Stimulated activated CD8-positive, alpha-beta memory T cell treated with anti-CD3 and anti-CD28 coated beads, Interleukin-4, amount 100 ng/mL, for 1 hour (primary cell): ENCODE measurements at places on chromosomes 5 and 9.

DNA sequence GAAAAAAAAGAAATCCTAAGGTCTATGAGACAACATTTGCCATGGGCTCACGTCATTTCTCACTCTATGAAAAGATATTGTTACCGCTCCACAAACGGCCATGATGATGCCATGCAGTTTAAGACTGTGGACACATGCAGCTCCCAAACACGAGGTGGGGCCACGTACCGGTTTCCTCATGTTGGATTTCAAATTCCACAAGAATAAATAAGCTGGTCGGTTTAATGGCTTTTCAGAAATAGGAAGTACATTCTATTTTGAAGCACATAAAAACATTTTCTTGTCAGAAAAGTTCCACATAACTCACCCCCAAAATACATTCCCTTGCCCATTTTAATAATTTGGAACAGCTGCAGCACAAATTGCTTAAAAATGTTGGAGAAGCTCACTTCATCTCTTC is 130.6 kb downstream of the MYO10 start:
- no peak for DNase-seq

- DNase-seq = no peak
Measured at GRCh38 chr9:23677446-23677845, 148.6 kb downstream of the ELAVL2 start.

DNA sequence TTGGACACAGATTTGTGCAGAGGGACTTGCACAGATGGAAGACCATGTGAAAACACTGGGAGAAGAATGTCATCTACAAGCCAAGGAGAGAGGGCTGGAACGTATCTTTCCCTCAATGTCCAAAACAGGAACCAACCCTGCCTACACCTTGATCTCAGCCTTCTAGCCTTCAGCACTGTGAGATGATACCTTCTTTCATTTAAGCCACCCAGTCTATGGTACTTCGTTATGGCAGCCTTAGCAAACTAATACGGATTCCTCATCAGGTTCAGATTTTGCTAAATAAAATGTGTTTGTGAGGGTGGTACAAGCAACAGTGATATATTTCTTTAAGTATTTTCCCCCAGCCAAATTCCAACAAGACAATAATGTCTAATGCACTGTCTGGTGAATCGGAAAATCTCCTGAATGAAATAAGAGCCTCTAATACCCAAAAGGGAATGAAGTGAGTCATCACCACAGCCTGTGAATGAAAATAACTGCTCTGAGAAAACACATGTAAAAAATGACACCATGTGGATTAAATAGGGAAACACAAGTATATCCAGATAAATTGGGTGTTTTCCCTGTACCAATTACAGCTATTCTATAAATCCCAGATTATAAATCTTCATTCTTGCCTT is 182.8 kb upstream of the TARS1 start:
- DNase-seq = no peak

GRCh38 chr5:1210832-1211251 is 9.4 kb downstream of the SLC6A19 start:
- no peak for DNase-seq

DNA sequence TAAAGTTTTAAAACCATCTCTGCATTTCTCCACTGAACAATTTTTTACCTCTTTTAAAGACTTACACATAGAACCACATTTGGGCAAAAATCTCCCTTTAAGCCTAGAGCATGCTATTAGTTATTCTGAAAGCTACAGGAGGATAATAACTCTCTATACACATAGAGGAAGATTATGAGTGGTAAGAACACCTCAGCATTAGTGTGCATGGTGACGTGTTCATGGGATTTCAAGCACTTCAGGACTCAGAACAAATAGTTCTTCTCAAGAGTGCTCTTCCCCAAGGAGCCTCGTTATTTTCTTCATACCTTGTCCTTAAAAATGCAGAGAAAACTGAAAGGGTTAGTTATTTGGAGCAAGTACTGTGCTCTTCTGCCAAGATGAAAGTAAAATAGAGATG is 256.9 kb upstream of the TUSC1 start:
- no peak for DNase-seq

DNA sequence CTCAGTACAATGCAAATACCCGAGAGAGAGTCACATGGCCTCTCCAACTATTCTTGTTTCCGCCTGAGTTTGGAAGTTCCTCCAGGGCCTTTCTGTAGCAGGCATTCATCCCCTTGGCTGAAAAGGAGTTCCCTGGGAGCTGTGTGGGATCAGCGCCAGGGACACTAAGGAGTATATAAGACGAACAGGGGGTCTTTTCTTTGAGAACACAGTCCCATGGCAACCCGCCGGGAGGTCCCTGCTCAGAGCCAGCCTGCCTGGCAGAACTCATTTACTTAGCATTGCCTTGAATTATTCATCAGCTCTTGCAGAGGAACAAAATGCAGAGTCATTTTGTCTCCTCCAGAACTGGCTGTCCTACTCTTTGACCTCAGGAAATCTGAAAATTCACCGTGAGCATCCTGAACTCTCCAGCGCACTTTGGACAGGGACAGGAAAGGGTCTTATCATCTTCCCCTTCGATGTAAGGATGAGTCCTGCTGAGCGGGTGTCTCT is 120.4 kb upstream of the OSMR start:
- no peak for DNase-seq

DNA sequence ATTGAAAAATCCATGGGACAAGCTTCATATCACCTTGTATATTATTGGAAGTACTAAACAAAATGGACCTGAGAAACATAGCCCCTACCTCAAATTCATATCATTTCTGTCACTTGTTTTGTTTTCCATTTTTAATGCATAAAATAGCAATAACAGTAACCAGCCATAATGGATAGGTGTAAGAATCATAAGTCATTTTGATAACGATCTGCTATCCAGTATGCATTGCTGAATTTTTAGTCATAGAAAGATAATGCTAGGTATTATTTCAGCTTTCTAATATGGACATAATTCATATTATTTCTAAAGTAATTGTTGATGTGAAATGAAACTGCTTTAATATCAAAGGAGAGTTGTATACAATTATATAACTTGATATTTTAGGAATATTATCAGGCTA is 1.1 kb upstream of the LRRC70 start:
- DNase-seq = no peak

DNA sequence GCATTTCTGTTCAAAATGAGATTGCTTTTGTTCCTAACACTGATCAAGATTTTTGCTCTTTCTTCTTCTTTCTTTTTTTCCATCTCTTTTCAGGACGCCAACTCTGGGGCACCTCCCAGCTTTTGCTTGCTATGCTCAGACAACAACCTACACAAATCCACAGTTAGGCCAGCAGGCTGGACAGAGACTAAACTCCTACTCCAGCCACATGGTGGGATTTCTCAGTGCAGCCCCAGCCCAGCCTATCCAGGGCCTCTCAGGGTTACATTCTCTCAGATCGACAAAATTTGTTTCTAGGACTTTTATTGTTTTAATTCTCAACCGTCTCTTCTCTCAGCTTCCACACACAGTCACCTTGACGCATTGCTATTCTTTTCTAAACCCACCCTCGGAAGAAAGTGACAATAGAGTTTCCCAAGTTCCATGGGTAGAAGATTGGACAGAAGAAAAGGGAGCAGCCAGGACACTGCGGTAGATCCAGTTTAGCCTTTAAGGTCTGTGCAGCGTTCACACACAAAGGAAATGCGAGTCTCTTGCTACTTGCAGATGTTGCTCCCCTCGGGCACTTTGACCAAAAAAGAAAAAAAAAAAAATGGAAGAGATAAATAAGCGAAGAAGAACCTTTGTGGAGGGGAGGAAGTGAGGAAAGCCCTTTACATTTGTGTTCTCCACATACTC is 588.6 kb upstream of the GRAMD2B start:
- no peak for DNase-seq

DNA sequence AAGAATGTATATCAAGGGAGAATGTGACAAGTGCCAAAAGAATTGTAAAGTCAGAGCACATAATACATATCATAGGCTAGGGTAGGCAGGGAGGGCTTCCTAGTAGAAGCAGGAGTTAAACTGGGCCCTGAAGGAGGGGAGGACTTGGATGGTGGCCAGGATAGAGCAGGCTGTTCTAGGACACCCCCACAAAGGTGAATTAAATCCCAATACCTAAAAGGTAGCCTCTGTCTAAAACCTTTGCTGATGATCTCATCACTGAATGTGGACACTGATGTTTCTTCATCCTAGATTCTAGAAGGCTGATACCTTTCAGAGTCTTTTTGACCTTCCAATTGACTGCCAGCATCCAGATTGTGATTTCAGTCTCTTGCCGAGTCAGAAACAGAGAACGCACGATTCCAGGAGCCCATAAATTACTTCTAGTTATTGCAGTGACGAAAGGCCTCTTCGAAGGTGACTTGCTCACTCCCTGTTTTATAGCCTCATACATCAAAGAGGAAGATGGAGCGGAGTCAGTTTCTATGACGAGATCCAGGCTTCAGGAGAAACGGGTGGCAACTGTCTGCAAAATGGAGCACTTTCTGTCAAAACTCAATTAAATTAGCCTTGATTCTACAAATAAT is 43.2 kb downstream of the KIF4B start:
- DNase-seq = no peak

GRCh38 chr9:130988400-130988747 is 20.6 kb upstream of the LAMC3 start:
- DNase-seq = no peak

- DNase-seq = no peak
Measured at GRCh38 chr5:170466988-170467707, 36.7 kb upstream of the KCNIP1 start.

- DNase-seq = no peak
Measured at GRCh38 chr5:23991406-23991805, 484.0 kb downstream of the PRDM9 start.

- no peak for DNase-seq
Measured at GRCh38 chr9:4994166-4994890, 9.3 kb downstream of the JAK2 start.

DNA sequence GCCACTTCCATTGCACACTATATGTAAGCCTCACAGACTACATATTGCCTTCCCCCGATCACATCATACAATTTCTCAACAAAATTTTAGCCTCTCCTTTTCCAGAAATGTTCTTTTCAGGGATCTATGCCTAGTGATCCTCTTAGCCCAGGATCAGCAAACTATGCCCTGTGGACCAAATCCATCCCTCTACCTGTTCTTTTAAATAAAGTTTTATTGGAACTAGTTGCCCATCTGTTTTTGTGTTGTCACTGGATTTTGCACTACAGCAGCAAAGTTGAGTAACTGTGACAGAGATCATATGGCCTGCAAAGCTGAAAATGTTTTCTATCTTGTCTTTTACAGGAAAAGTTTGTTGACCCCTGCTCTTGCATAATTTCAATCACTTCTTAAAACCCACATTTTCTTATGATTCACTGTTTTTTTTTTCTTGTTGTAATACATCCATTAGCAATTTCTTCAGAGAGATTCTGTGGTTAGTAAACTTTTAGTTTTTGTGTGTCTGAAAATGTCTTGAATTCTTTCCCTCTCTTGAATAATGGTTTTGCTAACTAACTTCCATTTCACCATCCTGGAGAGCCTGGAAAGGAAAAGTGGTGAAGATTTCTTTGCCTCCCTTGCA is 7.1 kb downstream of the TXNDC8 start:
- DNase-seq = no peak

DNA sequence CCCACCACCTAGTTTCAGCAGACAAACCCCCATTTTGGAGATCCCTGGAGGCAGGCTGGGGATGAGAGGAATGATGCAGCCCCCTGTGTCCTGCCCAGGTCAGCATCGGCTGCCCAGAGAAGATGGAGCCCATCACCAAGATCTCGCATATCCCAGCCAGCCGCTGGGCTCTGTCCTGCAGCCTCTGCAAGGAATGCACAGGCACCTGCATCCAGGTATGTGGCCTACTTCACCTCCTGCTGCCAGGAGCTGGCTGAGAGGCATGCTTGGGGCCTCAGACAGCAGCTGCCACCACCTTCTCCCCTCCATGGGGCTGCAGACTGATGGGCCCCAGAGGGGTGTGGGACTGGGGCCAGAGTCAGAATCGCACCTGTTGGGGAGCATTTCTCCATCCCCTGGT is 38.9 kb downstream of the JADE2 start:
- DNase-seq = no peak

DNA sequence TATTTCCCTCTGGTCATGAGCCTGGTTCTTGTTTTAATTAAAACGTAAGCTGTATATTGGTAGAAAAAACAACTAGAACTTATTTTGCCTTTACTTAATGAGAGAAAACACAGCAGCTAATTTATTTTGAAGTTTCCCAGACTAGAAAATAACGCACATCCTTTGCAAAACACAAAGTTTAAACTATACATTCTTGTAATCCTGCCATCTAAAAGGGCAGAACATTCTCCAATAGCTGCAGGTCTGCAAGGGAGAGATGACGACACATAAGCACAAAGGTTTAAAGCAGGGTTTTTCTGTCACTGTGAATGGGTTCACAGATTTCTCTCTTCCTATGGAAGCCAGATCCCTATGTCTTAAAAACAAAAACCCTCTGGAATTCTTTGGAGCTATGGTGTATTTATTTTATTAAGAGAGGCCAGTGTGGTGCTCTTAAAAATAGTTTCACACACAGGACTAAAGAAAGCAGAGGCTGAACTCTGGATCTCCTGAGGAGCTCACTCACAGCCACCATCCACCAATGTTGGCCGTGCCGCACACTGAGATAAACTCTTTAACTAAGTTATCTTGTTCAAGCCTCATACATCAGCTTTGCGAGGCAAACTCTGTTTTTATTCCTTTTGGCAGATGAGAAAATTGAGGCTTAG is 82.4 kb downstream of the SNCAIP start:
- DNase-seq = no peak

GRCh38 chr9:110015759-110016158 is 192.2 kb downstream of the C9orf152 start:
- no peak for DNase-seq

DNA sequence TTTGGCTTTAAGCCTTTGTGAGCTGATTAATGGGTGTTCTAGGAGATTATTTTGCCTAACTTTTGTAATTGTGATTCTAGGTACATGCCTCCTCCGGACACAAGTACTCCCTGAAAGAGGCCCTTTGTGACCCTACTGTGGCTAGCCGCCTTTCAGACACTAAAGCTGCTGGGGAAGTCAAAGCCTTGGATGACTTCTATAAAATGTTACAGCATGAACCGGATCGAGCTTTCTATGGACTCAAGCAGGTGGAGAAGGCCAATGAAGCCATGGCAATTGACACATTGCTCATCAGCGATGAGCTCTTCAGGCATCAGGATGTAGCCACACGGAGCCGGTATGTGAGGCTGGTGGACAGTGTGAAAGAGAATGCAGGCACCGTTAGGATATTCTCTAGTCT is 13.6 kb downstream of the ITGA1 start:
- DNase-seq = no peak

DNA sequence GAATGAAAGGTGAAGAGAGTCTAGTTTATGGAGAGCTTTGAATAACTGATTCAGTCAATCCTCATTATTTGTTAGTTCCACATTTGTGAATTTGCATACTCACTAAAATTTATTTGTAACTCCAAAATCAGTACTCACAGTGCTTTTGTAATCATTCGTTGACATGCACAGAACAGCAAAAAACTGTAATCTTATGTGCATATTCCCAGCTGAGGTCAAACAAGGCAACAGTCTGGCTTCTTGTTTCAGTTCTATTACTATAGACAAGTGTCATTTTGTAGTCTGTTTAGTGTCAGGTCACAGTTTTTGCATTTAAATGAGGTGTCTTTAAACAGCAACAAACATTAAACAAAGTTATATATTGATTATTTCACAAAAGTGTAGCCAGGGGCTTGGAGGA is 142.5 kb downstream of the RNF180 start:
- DNase-seq = no peak

GRCh38 chr5:155252717-155253116 is 239.2 kb downstream of the KIF4B start:
- DNase-seq = no peak
